AG10803 (cell line): ENCODE measurements at places on chromosomes 7 and 10.

DNA sequence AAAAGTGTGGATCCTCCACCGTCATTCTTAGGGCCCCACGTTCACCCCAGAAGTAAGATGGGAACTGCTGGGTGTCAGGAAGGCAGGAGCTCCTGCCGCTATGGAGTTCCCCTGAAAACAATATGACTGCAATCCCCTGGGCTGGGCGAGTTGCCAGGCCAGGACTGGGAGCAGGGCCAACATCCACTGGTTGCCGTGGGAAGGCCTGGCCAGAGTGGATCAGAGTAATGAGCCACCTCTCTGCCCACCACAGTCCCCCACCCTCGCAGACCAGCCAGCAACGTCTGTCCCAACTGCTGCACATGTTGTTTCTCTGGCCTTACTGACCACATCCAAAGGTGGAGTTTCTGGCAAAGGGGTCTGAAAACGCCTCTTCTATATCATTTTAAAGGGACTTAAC, 86.6 kb downstream of the STRA8 start:
- DNase-seq = peak; percentile 54

DNA sequence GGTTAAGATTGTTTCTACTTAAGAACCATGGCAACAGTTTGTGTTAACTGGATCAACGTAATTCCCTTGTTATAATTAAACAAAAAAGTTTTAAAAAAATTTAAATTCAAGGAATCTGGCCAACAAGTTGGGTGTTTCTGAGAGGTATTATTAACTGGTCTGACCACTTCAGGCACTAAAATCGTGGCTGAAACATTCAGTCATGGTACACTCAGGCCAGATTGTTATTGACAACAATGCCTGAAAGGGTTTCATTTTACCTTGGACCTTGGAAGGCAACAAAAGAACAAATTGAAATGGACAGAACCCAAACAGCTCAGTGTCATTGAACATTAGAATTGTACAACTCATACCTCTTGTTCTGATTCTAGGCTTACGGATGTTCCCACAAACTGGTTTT, 103.3 kb upstream of the ARMC3 start:
- DNase-seq = no peak

- DNase-seq = no peak
Observed at GRCh38 chr10:78506614-78507013, 473.0 kb downstream of the RPS24 start.

DNA sequence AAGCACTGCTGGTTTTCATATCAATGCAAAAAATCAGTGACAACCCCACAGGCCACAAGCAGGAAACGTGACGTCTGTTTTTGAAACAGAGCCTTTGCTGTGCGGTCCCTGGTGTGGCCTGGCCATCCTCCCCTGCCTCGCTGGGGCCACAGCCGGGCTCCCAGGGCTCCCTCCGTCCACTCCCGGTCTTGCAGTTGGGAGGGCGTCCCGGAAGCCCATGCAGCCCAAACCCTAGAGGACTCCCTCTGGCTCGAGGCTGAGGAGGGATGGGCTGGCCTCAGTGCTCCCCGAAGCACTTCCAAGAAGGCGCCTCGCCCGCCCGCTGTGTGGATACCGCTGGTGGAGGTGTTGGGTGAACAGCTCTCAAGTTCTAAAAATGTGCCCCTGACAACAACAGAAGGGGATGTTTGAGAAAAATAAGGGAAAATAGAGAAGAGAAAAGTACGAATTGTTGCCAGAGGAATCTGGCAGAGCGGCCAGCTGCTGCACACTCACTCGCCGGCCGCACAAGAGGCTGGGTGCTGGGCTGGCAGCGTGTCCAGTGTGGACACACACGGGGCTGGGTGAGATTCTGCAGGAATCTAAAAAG, 73.5 kb downstream of the ZRANB1 start:
- no peak for DNase-seq

- DNase-seq = peak; percentile 51
Observed at GRCh38 chr7:7769710-7770627, 51.6 kb upstream of the RPA3 start.

- DNase-seq = peak; percentile 13
Observed at GRCh38 chr10:115001506-115002381, 63.7 kb downstream of the TRUB1 start.

- peak; percentile 96 for DNase-seq
Observed at GRCh38 chr10:17512341-17513001, 58.1 kb upstream of the ST8SIA6 start.

- peak; percentile 96 for DNase-seq
Observed at GRCh38 chr7:157271991-157272324, 64.8 kb upstream of the DNAJB6 start.

DNA sequence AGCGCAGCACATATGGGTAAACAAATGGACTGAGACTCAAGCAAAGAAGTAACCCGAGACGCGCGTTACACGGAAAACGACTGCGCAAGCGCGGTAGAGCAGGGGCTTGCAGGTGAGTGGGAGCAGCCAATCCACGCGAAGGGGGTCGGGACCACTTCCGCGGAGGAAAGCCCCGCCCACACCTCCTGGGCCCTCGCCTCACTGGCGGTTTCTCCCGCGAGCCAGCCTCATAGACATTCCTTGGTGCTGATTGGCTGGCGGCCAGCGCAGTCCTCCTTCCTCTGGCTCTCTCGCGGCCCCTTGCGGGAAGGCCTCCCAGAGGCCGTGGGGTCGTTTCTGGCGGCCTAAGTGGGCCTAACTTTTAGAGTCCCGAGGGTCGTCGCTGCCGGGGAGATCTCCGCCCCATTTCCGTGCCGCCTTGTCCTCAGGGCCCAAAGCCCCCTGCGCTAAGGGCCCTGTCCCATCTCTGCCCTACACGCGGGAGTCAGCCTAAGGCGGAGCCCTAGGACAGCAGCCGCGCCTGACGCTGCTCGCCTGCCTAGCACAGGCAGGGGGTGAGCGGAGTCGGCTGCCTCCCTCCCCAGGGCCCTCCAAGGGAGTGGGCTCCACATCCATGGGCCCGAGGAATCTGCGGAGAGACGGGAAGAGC, 9.1 kb upstream of the FXYD4 start:
- peak; percentile 70 for DNase-seq

DNA sequence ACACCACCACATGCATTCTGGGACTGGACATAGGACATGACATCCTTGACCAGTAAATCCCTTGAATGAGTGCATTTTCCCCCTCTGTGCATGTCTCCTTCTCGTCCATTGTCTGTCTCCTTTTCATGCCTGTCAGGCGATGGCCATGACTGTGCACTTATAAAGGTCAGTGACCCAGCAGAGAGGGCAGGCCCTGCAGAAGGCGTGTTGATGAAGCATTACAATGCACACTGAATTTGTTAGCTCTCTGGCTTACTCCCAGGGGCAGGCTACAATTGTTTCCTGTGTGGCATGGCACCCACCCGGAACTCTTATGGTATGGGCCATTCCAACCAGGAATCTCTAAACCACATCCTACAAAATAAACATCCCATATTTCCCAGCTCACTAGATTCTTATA, 71.1 kb downstream of the SAMD9 start:
- no peak for DNase-seq

GRCh38 chr7:84177758-84178412, 16.7 kb downstream of the SEMA3A start:
- no peak for DNase-seq

GRCh38 chr10:122786269-122786668, 59.4 kb downstream of the CUZD1 start:
- peak; percentile 12 for DNase-seq

- DNase-seq = no peak
Observed at GRCh38 chr7:1461646-1462375, 2.5 kb upstream of the MICALL2 start.

DNA sequence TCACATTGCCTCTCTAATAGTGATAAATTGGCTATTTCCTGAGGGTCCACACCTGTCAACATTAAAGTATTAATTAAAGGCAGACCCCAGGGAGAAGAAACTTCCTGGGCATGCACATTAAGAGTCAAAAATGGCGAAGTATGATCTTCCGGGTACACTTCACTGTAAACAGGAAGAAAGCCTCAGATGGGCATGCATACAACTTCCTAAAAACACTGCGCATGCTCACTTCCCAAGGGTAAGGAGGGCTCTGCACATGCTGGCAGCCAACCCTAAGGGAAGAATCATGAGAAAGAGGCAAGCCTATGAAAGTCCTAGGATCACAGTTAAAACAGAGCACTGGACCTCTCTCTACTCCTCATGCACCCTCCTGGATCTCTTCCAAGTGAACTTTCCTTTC, 80.1 kb upstream of the IMMP2L start:
- no peak for DNase-seq

DNA sequence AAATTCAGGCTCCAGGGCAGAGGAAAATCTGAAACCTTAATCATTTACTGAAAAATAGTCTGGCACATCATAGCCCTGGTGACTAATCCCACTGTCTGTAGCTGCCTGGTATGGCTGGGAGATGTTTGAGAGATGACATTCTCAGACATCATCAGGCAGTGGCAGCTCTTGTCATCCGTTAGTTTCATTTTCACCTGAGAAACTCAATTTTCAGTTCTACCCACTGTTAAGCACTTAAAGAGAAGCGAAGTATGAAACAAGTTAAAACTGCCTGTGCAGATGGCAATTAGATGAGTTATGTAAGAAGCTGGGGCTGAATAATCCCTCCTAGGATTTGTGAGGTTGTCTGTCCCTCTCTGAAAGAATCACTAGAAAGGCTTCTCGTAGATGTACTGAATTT, 150.2 kb downstream of the NSUN6 start:
- peak; percentile 21 for DNase-seq

DNA sequence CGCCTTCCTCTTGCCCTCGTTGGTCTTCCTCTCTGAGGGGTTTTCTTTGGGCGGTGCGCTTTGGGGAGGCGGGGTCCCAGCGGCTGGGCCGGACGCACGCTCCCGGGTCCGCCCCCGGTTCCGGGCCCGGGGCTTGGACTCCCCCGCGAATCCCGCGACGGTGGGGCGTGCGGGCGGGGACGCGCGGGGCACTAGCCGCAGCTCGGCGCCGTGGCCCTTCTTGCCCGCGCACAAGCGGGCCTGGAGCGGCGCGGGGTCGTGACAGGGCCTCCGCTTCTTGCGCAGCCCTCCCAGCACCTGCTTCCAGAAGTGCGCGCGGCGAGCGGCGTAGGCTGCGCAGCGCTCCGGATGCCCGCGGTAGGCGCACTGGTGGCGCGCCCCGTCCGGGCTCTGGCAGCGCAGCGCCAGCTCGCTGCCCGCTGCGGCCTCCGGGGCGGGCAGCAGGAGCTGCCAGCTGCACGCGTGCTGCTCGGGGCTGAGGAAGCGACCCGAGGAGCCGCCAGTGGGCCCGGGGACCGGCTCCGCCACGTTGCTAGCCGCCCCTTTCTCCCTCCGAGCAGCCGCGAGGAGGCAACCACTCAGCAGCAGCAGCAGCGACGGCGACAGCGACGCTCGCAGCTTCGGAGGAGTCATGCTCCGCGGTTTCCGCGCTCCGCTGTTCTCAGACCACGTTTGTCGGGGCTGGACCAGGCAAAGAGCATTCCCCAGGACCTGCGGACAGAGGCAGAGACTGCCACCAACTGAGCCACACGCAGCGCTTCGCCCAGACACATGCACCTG, 759 bp downstream of the FGFBP3 start:
- peak; percentile 70 for DNase-seq

- no peak for DNase-seq
Observed at GRCh38 chr10:97006364-97006763, 174.3 kb downstream of the LCOR start.

DNA sequence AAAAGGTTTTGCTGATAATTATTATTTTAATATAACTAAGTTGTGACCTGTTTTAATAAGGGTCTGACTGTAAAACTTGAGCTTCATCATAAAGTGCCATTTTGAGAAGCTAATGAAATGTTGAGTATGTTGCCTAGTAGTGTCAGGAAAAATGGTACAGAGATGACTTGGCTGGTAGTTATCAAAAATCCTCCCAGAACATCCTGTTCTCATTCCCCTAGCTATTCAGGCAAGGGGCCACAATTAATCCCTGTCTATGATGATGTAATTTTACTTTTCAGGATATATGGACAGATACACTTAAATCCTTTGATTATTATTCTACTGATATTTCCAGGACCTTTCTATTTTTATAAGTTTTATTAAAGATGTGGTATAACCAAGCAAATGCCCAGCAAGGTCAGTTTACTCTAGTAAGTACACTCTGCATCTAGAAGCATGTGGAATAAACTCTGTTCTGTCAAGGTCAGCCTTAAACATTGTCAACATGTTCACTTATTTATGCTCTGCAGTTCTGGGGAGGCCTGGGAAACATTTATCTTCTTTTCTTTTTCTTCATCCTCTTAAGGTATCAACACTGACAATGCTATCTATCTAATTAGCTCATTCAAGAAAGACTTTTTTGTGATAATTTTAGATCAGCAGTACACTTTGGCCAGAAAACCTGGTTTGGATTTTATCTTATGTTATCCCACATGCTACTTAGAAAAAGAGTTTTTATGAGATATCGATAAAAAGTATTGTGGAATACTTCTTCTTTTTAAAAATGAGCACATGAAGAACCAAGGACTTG, 32.1 kb downstream of the BTRC start:
- DNase-seq = no peak
